Activated T-cell treated with anti-CD3 and anti-CD28 coated beads for 48 hours (primary cell): ENCODE measurements at places on chromosomes 1 and 21.

DNA sequence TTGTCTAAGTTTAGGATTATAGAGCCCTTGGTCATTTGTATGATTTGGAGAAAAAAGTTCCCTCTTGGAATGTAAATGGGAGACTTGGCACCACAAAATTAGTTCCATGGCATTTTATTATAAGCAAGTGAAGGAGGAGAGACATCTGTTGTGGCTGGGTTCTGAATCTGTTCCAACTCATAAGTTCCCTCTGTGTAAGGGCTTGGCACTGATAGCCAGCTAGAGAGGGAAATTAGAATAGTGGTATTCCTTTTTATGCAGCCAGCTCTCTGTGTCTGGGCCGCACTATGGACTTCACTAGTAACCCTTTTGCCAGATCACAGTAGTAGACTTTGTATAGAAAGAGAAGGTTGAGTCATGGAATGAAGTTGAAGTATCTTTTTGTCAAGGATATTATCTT lies 31.1 kb downstream of the GNAI3 start:
- DNase-seq = no peak

DNA sequence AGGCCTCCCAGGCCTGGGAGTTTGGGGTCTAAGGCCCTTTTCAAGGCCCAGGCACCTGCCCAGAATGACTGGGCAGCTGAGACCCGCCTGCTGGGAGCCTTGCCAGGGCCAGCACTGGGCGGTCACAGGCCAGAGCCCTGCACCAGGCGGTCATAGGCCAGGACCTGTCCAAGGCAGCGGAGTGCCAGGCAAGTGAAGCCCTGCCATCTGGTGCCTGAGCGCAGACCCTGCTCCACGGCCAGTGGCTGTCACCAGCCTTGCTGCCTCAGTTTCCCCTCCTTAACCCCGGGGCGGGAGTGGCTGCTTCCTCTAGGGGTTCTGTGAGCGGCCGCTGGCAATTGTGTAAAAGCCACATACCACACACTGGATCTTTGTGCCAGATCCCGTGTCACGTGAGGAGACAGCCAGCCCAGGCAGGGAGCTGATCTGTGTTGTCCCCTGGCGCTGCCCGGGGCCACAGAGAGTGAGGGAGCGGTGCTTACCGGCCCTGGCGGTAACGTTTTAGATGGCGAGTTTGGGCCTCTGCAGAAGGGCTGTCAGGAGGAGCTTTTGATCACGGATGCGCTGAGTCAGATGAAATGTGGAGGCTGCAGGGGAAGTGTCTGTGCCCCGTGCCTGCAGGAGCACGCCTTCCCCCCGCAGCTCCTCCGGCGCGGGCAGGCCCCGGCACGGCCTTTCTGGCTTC lies 4.6 kb downstream of the COL18A1 start:
- no peak for DNase-seq

- DNase-seq = no peak
Measured at GRCh38 chr1:109984190-109984455, 442 bp upstream of the AHCYL1 start.

- no peak for DNase-seq
Measured at GRCh38 chr1:22491995-22492715, 40.5 kb downstream of the ZBTB40 start.
